ENCODE measurements at places on chromosomes 4 and X.

- DNase-seq: no peak
These were observed 218.3 kb downstream of the SOWAHB start for GRCh38 chr4:76679691-76680090.

- DNase-seq: no peak
These were observed 13.5 kb downstream of the TTC29 start for GRCh38 chr4:146932116-146932515.

- no peak for DNase-seq
These were observed 14.8 kb upstream of the RASGEF1B start for GRCh38 chr4:81486502-81486901.

GRCh38 chrX:72003811-72004750 lies 93.4 kb downstream of the NHSL2 start:
- DNase-seq: peak; percentile 46

DNA sequence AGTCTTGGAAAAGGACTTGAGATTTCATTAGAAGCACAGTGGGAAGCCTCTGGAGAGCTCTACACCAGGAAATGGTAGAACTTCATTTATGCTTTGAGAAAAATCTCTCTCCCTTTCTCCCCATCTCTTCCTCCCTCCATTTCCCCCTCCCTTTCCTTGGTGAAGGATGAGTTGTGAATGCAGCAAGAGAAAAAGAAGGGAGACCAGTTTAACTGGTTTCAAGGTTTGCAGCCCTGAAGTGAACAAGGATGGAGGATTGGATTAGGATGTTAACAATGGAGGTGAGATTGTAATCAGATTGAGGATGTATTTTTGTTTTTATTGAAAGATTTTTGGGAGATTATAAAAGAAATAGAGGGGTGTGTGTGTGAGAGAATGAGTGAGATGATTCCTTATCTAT lies 99.5 kb downstream of the ANK2 start:
- no peak for DNase-seq

DNA sequence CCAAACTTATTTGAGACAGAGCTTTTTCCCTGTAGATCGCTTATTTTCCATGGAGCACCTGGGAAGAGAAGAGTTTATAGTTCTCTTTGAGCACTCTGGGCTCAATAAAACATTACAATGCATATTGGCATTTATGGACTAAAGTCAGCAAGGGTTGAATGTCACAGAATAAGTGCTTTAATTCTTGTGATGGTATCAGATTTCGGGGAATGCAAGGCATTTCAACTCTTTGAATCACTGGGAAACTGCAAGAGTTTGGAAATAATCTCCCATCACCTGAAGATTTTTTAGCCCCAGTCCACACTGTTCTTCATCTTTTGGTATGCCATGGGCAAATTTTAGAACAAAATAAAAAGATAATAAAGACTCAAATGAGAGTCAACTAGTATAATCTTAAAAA lies 111.5 kb upstream of the WDFY3 start:
- no peak for DNase-seq

GRCh38 chr4:41878991-41879491 lies 56.2 kb upstream of the TMEM33 start:
- no peak for DNase-seq

DNA sequence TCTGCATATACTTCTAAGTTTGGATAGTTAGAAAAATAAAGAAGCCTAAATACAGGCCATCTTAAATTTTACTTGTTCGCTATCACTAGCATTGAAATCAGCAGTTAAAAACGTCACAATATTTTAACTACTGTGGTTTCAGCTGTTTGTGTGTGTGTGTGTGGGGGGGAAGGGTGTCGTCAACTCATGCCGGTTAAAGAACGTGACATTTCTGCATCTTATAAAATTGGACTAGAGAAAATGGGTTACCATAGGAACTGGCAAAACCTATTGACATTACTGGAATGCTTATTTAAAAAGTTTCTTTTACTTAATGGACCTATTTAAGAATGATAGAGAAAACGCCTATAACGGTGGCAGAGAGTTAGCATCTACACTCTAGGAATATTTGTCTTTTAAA lies 1.2 kb upstream of the CNKSR2 start:
- DNase-seq: no peak

- DNase-seq: no peak
These were observed 94.4 kb upstream of the AMOT start for GRCh38 chrX:112935029-112935428.

GRCh38 chr4:40493160-40493559 lies 136.5 kb downstream of the RBM47 start:
- DNase-seq: no peak

DNA sequence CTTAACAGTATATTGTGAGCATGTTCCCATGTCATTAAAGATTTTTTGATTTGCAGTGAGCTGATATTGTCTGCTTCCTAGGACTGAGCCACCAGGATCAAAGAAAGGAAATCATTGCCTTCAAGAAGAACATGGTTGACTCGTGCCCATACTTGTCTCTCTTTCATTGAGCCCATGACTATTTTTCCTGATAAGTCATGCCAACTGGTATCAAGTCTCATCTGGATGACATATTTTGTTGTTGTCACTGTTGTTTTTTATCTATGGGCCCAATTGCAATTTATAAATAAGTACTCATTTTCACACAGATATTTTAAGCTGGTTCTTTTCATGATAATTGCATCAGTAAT lies 10.2 kb upstream of the RHOH start:
- DNase-seq: no peak

GRCh38 chrX:22128961-22129360 lies 96.8 kb downstream of the PHEX start:
- DNase-seq: no peak

DNA sequence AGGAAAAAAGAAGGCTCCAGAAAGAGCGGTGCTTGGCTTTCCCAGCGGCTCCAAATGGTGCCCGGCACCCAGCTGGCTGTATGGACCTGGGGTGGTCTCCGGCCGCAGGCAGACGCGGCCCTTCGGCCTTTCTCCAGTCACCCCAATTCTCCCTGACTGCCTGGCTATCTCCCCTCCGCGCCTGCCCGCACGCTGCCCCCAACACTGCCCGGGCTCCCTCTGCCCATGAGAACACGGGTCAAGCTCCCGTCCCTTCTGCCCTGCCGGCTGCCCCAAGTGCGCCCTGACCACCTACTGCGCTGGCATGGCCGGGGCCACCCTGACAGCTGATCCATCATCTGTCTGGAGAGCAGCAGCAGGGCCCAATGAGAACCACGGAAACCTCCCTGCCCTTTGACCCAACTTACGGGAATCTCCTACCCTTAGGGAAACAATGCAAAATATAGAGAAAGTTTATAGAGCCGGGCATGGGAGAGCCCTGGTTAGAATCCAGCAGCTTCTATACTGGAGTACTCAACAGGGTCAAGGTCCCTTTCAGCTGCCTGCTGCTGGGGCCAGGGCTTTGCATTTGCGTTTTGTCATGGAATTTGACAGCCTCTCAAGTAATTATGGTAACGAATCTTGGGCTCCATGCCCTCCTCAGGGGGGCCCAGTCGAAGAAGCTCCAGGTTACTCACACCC lies 1.2 kb upstream of the FAM3A start:
- DNase-seq: peak; percentile 39

DNA sequence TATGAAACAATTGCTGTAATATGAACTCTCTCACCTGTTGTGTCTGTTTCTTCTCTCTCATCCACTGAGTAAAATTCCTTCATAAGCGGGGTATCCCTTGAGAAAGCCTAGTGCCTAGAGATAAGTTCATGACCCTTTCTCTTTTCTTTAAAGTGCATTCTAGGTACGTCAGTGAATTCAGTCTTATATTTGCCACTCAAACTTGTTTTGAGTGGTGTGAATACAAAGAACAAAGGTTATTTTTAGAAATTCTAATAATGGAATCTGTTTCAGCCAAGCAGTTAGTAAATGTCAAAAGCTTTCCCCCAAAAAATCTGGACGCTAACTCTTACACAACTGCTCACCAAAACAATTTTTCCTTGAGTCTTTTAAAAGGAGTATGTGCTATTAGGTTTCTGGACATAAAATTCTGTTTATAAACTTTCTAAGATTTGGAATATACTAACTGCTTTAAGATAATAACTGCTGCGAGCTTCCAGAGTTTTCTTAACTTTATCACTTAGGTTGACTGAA lies 112.0 kb downstream of the VEGFC start:
- DNase-seq: no peak

All from hepatocyte (in vitro differentiated cells).